ENCODE measurements at places on chromosomes 12 and 14.

DNA sequence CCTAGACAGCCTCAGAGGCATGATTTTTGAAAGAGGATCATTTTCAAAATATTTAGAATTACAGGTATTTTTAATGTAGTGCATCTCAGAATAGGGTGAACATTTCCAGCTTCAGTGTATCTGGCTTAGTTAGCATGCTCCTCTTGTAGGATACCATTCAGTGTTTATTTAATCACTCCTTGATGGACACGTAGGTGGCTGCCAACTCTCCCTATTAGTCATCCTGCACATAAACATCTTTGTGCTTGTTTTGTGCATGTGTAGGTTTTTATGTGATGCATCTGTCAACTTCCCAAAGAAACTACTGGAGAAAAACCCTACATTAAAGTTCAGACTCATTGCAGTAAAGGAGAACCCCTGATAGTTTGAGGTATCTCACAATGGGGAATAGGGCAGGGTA is 52.5 kb upstream of the RBM19 start:
- DNase-seq = no peak

- no peak for DNase-seq
These were observed 12.7 kb upstream of the CLEC1A start for GRCh38 chr12:10111451-10111850.

- DNase-seq = no peak
These were observed 4.0 kb downstream of the TRIP11 start for GRCh38 chr14:92035890-92036289.

DNA sequence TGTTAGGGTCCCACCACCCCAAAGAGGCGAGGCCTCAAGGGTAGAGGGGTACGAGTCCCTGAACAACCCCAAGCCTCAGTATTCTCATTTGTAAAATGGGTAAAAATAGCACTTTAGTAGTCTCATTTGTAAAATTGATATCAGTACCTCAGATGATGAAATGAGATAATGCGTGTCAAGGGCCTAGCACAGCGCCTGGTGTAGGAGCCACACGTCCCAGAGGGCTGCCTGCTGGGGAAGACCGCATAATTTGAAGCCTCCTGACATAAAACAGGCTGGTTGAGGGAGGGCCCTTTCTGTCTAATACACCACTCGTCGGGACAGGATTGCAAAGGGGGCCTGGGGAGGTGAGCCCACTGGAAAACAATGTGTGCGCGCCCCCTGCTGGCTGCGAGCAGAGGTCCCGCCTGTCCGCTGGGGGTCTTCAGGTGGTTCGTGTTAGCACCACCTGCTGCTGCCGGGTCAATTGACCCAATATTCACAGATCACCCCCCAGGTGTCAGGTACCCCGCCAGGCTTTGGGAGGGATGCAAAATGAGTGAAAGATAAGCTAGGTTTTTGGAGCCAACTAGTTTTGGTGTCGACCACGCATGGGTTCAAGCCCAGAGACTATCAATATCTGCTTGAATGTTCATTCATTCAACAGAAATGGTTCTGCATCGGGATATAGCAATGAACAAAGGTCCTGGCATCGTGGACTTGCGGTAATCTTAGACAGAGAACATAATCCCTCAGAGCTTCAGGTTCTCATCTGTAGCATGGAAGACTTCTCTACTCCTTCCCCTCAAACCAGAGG is 24.7 kb upstream of the IRF2BPL start:
- DNase-seq = peak; percentile 73

- no peak for DNase-seq
These were observed 61.7 kb upstream of the SLC6A15 start for GRCh38 chr12:84974155-84974815.

- DNase-seq = peak; percentile 61
These were observed 107.0 kb downstream of the HELB start for GRCh38 chr12:66409195-66409871.

DNA sequence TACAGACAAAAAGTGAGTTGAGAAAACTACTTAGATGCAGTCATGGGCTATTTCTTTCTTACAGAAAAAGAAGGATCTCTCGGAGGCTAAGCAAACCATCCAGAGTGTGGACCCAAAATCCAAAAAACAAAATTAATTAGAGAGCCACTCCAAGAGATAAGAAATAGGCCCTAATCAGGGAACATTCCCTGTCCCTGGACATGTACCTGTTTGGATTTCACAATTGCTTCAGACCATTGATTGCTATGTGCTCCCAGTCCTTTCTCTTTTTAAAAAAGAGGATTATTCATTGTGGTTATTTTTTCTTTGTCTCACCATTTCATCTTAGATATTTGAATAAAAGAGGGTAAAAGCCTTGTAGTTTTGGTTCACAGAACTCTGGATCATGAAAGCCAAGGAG is 549.9 kb downstream of the ETNK1 start:
- DNase-seq = no peak

DNA sequence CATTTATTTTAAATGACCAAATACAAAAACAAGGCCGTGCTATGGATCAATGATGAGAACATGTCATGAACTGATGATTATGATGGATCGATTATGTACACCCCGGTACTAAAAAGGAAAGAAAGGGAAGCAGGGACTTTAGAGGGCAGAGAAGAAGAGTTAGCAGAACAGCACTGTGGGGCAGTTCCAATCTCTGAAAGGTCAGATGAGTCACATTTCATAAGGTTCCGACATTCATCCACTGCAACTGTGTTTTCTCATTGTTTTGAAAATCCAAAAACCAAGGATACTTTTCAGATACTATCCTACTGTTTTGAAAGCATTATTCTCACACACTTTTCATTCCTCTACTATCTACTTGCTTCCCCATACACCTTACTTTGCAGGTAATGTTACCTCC is 169.3 kb downstream of the STXBP6 start:
- no peak for DNase-seq

GRCh38 chr12:42538203-42538602 is 51.3 kb downstream of the PRICKLE1 start:
- DNase-seq = no peak

- DNase-seq = no peak
These were observed 87.7 kb downstream of the CHGA start for GRCh38 chr14:93010522-93011140.

- DNase-seq = no peak
These were observed 8.1 kb upstream of the EIF2S3B start for GRCh38 chr12:10497602-10498001.

DNA sequence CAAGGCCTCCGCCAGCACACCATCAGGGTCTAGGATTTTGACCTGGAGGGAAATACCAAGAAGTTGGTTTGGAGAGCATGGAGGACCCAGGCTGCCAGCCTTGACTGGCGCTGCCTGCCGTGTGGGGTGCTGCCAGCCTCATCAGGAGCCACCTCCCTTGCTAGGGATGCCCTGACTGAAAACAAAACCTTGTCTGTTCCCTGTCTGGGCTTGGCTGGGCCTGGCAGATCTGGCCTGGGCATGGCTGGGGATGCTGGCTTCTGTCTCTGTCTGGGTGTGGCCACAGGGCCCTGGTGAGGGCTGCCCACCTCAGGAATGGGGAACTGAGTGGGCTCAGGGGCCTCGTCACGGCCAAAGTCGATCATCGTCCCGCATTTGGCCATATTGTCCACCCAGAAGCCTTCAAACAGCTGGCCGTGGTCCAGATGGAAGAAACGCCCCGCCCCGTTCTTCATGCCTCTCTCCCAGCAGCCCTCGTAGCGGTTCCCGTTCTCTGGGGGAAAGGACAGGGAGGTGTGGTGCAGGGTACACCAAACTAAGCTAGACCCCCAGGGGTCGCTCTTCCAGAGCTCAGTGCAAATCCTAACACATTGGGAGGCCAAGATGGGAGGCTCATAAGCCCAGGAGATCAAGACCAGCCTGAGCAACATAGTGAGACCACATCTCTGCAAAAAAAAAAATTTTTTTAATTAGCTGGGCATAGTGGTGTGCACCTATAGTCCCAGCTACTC is 16.5 kb downstream of the MORN3 start:
- DNase-seq = no peak

- no peak for DNase-seq
These were observed 17.8 kb downstream of the E2F7 start for GRCh38 chr12:77047341-77048109.

- DNase-seq = no peak
These were observed 110.6 kb downstream of the ANO6 start for GRCh38 chr12:45326358-45326975.

GRCh38 chr14:73260574-73260973 is 23.3 kb downstream of the PAPLN start:
- DNase-seq = no peak

GRCh38 chr14:93019970-93020369 is 95.8 kb downstream of the ITPK1 start:
- no peak for DNase-seq

GRCh38 chr14:92922155-92922735 is 705 bp upstream of the CHGA start:
- no peak for DNase-seq

GRCh38 chr12:54004063-54004840 is 4.3 kb downstream of the HOXC9 start:
- DNase-seq = no peak

DNA sequence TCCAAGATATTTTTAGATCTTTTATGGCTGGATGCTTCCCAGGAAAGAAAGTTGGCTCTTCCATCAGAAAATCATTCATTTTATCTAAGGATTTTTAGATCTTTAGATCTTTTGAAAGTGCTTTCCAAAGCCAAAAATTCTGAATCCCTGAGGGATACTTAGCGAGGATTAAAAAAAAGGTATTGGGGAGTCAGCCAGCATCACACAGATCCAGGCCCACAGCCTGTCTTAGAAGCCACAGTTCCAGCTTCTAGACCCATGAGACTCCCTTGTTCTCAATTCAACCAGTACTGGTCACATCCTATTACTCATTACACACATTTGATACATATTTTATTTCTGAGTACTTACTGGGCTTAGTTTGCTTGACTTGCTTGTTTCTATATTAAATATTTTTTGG is 49.9 kb downstream of the TSPAN8 start:
- no peak for DNase-seq

DNA sequence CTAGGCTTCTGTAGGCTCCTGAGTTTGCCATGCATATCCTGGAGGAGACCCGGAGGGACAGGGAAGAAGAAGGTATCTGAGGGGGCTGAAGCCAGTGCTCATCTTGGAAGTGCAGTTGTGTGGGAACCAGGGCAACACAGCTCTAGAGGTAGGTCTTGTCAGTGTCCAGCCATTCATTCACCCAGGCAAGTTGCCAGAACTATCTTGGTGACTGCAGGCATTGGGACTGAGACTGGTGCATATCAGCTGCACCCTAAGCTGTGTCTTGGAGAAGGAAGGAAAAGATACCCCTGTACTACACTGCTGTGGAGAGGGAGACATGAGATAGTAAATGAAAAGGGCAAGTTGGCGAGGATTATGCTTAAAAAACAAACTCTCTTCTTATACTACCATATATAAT is 4.9 kb upstream of the WIF1 start:
- peak; percentile 89 for DNase-seq

DNA sequence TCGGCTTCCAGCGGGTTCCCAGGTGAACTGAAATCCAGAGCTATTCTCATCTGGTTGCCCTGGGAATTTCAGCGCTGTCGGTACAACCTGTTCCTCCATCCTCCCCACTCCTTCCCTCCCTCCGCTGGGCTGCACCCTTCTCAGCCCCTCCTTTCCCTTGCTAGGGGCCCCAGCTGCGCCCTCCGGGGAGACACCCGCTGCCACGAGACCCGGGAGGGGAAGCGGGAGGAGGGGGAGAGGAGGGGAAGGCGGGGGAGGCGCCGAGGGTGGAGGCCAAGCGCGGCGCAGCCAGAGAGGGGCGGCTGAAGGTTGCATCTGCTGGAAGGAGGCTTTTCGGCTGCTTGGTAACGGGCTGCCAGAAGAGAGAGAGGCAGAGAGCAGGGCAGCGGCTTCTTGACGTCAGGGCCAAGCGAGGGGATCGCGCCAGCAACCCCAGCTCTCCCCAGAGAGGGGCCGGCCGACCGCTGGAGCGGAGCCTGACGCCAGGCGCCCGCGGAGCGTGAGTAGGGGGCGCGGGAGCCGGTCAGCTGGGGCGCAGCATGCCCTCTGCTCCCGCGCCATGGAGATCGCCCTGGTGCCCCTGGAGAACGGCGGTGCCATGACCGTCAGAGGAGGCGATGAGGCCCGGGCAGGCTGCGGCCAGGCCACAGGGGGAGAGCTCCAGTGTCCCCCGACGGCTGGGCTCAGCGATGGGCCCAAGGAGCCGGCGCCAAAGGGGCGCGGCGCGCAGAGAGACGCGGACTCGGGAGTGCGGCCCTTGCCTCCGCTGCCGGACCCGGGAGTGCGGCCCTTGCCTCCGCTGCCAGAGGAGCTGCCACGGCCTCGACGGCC is at the start of gene KCNA5:
Gene KCNA5, plus strand, starts transcription at position 291 of the 831 bp plus-strand sequence. Its CDS starts 269 bp downstream, at position 560.
- DNase-seq = no peak

- no peak for DNase-seq
These were observed 37.1 kb upstream of the AEBP2 start for GRCh38 chr12:19402211-19402610.

- no peak for DNase-seq
These were observed 9.9 kb downstream of the GPRC5A start for GRCh38 chr12:12901158-12901791.

GRCh38 chr14:26281280-26281998 is 316.4 kb downstream of the NOVA1 start:
- DNase-seq = peak; percentile 56

Data from hematopoietic multipotent progenitor cell treated with erythropoietin and hydrocortisone succinate and interleukin-3 and kit ligand, for 15 days (in vitro differentiated cells).